ENCODE measurements at places on chromosomes 16 and 17.
A peak's percentile ranks its signal among the peaks of the same experiment; 100 is the strongest.

GRCh38 chr17:50177983-50178834 lies 12.4 kb downstream of the SGCA start:
- peak; percentile 96 for DNase-seq

DNA sequence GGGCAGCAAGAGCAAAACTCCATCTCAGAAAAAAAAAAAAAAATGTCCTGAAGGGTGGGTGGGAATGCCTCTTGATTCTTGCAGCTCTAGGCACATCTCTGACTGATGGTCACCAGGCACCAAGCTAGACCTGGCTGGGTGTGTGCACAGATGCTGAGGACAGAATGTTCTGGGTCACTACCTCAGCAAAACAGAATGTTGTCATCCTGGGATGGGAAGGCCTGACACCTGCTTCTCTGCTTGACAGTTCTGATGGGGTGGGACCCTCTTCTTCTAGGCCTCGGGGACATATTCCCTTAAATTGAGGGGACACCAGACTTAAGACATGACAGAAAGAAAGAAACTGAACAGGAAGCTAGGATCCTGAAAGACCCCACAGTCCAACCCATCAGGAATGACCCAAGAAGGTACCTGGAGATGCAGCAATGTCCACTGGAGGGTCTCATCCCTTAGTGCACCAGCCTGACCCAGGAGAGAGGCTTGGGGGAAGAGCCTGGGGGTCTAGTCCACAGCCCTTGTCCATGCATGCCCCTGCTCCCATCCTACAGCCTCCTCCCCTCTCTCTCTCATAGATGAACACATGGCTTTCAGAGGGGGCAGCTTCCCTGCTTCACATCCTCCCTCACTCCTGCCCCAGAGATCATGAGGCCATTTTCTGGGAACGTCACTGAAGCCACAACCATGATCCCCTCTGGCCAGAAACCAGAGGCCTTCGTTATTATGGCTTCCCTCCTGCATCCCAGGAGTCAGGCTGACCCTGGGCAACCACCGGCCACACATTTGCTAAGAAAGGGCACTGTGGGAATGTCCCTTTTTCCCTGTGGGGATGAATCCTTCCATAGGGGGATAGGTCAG lies 3.8 kb upstream of the STAT5B start:
- no peak for DNase-seq

- DNase-seq, result no peak
Measured at GRCh38 chr17:62057696-62058095, 7.4 kb downstream of the MED13 start.

DNA sequence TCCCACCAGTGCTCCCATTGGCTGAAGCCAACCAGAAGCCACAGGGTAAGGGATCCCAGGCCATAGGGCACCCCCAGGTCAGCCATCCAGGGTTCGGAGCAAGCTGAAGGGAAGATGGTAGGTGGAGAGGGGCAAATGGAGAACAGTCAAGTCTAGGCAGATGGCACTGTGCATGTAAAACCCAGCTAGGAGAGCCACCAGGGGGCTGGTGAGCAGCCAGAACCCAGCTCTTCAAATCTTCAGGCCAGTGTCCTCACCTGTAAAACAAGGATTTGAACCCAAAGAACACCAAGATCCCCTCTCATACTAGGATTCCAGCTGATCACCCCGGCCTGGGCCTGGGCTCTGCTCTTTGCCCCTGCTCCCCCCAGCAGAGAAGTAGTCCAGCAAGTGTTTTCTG lies 43.5 kb downstream of the GINS3 start:
- no peak for DNase-seq

DNA sequence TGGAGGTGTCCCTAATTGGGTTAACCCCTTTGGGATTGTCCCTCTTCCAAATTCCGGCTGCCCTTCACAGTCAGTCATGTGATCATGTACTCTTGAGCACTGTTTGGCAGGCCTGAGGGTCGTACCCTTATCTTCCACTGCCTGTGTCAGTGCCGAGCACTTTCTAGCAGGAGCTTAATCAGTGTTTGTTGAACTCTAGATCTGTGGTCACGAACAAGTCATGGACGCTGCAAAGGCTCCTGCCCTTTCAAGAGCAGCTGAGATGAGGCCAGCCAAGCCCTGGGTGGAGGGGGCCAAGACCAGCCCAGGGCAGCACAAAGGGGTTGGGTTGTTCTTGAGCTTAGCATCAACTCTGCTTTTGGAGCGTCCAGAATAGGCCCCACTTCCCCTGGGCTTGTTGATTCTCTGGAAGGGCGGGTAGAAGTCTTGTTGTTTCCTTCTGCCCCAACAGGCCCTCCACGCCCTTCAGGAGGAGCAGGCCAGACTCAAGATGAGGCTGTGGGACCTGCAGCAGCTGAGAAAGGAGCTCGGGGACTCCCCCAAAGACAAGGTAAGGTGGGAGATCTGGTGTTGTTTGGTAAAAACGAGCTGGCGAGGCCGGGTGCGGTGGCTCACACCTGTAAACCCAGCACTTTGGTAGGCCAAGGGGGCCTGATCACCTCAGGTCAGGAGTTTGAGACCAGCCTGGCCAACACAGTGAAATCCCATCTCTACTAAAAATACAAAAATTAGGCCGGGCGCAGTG lies 5.3 kb downstream of the IFI35 start:
- no peak for DNase-seq

DNA sequence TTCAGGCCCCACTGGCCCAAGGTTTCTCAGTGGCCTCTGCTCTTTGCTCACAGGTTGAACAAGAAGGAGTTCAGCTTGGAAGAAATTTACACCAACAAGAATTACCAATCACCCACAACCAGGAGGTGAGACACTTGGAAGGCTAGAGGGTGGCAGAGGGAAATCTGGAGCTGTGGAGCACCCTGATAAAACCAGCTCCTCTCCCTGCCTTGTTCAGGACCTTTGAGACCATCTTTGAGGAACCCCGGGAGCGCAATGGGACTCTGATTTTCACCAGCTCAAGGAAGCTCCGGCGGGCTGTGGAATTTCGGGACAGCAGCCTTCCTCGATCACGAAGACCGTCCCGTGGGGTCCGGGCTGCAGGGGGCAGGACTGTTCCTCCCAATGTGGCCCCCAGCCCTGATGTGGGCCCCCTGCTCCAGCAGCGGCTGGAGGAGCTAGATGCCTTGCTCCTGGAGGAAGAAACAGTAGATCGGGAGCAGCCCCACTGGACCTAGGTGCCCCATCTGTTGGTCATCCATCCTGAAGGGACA lies 2.4 kb upstream of the FBRS start:
- DNase-seq, result no peak

- DNase-seq, result no peak
Measured at GRCh38 chr17:19978805-19979211, 1.2 kb upstream of the AKAP10 start.

GRCh38 chr17:30103921-30104320 lies 12.7 kb upstream of the NSRP1 start:
- DNase-seq, result no peak

- DNase-seq, result no peak
Measured at GRCh38 chr17:35315283-35315682, 58.1 kb downstream of the SLFN11 start.

GRCh38 chr16:1613211-1613622 lies 1.1 kb downstream of the CRAMP1 start:
- DNase-seq, result no peak

DNA sequence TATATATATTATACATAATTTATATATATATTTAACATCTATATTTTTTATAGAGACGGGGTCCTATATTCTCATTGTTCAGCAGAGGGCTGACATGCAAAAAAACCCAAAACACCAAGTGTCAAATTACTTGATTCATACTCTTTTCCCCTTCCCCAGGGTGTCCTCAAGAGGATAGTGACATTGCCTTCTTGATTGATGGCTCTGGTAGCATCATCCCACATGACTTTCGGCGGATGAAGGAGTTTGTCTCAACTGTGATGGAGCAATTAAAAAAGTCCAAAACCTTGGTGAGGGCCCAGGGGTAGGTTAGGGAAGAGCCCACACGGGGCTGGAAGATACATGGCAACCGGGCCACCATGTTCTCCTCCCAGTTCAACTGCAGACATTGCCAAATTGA lies 11.0 kb downstream of the ITGAM start:
- DNase-seq, result no peak

- no peak for DNase-seq
Measured at GRCh38 chr16:27111486-27111885, 44.8 kb downstream of the C16orf82 start.

DNA sequence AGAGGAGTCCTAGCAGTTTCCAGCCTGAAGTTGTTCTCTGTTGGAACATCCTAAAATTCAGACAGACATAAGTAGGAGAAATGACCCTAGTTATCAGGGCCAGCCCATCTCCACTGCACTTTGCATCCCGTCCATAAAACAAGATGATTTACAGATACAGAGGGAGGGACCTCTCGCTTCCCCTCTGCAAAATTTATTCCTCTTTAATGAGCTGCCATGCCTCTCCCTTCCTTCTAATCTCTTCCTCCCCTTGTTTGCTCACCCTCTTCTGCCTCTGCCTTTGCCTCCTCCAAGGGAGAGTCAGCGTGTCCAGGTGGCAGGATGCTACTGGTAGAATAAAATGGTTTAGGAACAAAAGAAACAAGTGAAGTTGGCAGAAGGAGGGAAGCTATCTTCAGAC lies 351.3 kb downstream of the SOX9 start:
- no peak for DNase-seq

GRCh38 chr16:89003831-89004208 lies 26.8 kb upstream of the CBFA2T3 start:
- DNase-seq, result no peak

GRCh38 chr17:21282231-21282630 lies 2.3 kb upstream of the MAP2K3 start:
- DNase-seq, result peak; percentile 82

DNA sequence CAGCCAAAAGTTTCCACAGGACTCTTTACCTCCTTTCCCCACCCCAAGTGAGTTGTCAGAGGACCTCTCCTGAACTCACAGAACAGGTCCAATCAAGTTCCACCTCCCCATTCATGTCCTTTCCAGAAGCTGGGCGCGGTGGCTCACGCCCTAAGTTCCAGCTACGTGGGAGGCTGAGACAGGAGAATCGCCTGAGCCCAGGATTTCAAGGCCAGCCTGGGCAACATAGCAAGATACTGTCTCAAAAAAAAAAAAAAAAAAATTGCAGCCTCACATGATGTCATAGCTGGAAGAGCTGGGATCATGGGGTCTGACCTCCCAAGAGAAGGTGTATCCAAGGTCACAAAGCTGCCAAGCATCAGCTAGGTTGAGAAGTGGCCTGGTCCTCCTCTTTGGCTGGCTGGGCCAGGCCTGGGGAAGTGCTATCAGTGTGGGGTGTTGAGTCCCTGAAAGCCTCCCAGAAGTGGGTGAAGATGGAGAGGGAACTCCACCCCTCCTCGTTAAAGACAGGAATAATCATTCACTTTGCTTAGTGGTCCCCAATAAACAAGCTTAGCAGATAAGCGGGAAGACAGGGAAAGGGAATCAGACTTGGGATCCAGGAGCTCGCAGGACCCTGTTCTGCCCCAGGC lies 5.5 kb upstream of the MNT start:
- DNase-seq, result no peak

DNA sequence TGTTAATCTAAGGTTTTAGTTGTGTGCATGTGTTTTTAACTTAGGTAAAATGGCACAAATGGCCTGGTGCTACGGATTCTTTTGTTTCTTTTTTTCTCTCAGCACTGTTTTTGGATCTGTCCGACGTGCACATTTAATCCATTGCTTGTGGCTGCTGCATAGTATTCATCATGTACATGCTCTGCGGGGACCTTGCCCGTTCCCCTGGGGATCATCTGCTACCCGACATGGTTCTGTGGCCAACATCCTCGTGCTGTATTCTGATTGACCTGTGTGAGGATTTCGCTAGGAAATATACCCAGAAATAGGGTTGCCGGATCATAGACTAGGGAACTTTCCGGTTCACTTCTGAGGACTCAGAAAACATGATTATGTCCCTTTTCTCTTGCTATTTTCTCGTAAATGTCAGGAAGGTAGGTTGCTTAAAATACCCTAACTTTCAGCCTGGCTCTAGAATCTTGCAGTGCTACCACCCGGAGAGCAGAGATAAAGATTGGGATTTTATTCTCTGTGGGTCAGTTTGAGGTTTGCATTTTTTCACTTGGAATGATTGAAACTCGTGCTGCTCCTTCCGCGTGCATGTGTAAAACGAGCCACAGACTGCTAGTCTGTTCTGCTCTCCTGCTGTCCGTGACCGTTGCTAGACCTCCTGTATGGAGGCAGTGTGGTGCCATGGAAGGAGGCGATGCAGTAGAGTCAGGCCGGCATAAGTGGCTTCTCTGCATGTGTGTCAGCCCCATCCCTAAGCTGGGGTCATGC lies 42.9 kb downstream of the LDHD start:
- no peak for DNase-seq

GRCh38 chr16:67954421-67955196 lies 10.7 kb upstream of the LCAT start:
- no peak for DNase-seq

- DNase-seq, result no peak
Measured at GRCh38 chr17:48994549-48995303, 2.5 kb upstream of the IGF2BP1 start.

DNA sequence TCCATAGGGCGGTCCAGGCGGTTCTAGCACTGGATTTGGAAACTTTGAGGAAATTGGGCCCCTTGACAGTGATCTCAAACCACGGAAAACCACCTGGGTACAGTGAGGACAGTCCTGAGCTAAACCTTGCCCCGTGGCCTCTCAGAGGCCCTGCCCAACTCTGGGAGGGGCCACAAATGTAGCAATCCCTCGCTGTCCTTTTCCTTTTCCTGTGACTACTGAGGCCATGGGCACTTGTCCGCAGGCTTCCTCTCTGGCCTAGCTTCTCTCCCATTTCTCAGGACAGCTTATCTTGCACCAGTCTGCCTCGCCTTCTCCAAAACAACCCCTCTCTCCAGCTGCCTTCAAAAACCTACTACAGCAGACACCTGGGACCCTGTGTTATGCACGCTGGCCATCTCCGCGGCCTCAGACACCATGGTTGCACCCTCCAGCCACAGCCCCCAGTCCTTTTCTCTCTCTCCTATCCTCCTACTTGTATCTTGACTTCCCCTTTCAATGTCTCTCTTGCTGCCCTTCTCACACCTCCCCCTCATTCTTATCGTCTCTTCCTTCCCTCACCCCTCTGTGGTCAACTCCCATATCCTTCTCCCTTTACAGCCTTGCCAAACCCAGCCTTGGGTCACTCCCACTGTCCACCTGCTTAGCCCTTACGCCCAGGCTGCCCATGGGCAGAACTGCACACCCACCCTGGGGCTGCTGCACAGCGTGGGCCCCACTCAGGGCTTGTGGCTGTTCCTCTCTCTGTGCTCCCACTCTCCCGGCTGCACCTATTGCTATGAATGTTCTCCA lies 7.6 kb downstream of the SCPEP1 start:
- DNase-seq, result no peak

GRCh38 chr16:28822520-28823290 lies at the start of gene ATXN2L:
Gene ATXN2L, plus strand, starts transcription at chr16:28822999. Its CDS starts 261 bp downstream, at chr16:28823260.
- DNase-seq, result peak; percentile 83

- no peak for DNase-seq
Measured at GRCh38 chr17:62899361-62899760, 66.7 kb upstream of the TANC2 start.
